ENCODE measurements at places on chromosomes 3 and 15. TPM values are rescaled to one million over a fixed set of nuclear protein-coding genes. Genes with fewer than 3 reads are reported as not detected.
A peak's percentile ranks its signal among the peaks of the same experiment; 100 is the strongest.

- H3K27ac ChIP-seq: no peak overlapping the region
- no peak for DNase-seq
- no peaks in the 10 kb centered on the region for H3K4me1 ChIP-seq
- H3K4me3 ChIP-seq: no peak overlapping the region
These were observed 227.6 kb upstream of the TBC1D5 start for GRCh38 chr3:17969985-17970568.

Gene CCR9
- not detected for polyA plus RNA-seq

Gene ANKUB1
- 0.77 TPM for polyA plus RNA-seq

- no peaks in the 10 kb centered on the region for H3K36me3 ChIP-seq
- no peaks in the 10 kb centered on the region for H3K4me1 ChIP-seq
- H3K27ac ChIP-seq: no peak overlapping the region
- no peak overlapping the region for H3K4me3 ChIP-seq
- H3K27me3 ChIP-seq: no peaks in the 10 kb centered on the region
- DNase-seq: no peak
These were observed 186.3 kb upstream of the GPR149 start for GRCh38 chr3:154616298-154616697.

Gene SPINK8
- polyA plus RNA-seq: not detected

Gene TRIM42
- polyA plus RNA-seq: not detected

DNA sequence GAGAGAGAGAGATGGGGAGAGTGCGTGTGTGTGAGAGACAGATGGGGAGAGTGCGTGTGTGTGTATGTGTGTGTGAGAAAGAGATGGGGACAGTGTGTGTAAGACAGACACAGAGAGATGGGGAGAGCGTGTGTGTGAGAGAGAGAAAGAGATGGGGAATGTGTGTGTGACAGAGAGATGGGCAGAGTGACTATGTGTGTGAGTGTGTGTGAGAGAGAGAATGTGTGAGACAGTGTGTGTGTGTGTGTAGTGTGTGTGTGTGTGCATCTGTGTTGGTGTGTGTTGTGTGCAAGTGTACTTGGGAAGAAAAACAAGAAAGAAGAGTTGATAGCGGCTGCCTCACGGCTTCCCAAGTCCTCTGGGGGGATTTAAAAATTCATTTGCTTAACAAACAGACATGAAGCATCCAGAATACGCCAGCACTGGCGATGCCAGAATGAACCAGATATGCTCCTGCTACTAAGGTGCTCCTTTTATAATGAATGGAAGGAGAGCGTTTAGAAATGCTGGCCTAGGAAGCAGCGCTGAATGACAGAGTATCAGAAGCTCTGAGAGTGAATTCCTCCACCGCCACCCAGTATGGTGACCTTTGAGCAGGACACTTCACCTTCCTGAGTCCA lies 186.1 kb upstream of the TSC22D2 start:
- no peak overlapping the region for H3K27ac ChIP-seq
- no peaks in the 10 kb centered on the region for H3K36me3 ChIP-seq
- H3K4me3 ChIP-seq: no peak overlapping the region
- DNase-seq: no peak
- H3K4me1 ChIP-seq: no peaks in the 10 kb centered on the region

Gene MORC1
- polyA plus RNA-seq: not detected

DNA sequence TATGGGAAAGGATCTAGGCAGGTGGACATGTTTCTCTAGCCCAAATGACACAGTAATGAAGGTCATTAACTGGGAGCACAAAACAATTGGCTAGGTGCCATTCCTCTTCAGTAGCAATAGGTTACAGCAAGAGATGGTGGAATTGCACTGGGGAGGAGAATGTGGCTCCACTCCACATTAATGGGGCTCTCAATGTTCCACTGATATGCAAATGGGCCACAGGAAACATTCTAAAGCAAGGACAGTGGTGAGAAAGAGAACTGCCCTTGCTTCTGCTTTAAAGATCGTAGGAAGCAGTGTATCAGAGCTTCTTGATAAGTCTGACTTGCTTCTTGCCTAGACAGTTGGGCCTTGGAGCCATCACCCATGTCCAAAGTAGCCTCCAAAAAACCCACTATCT lies 271.4 kb upstream of the PPP2R3A start:
- H3K4me1 ChIP-seq: no peaks in the 10 kb centered on the region
- H3K27ac ChIP-seq: no peak overlapping the region
- no peak overlapping the region for H3K4me3 ChIP-seq
- H3K27me3 ChIP-seq: no peaks in the 10 kb centered on the region

Gene FGF7
- polyA plus RNA-seq: not detected

DNA sequence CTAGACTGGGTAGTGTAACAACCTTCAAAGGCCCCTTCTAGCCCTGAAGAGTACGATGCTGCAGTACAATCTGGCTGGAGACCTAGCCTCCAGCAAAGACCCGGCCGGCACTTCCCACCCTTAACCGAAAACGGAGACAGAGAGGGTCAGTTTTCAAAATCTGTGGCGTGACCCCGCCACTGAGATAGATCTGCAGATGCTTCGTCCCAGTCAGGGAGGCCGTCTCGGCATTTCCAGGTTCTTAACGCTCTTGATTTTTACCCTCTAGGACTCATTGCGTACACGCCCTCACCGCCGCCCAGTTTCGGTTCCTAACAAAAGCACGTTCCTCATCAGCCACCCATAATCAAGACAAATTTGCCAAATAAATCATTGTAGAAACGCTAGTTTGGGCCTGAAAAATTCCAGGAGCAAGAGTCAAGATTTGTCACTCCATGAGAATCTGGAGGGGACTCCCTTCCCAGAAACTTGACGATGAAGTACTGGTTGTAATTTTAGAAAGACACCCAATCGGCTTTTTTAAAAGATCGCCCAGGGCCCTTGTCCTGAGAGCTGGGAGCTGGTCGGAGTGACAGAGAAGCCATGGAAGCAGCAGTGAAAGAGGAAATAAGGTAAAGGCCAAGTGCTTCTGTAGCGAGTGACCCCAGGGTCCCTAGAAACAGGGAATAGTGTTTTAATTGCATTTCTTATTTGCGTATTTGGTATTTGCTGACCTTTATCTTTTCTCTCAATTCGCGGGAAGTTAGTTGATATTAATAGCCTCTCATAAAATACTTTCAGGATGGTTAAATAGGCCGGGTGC lies 868 bp upstream of the TMEM87A start:
- H3K27ac ChIP-seq: peak overlapping the region; percentile 99
- H3K4me3 ChIP-seq: peak overlapping the region; percentile 97
- H3K36me3 ChIP-seq: peaks cover 2% of the 10 kb centered on the region
- H3K4me1 ChIP-seq: peaks cover 24% of the 10 kb centered on the region
- DNase-seq: peak; percentile 54

DNA sequence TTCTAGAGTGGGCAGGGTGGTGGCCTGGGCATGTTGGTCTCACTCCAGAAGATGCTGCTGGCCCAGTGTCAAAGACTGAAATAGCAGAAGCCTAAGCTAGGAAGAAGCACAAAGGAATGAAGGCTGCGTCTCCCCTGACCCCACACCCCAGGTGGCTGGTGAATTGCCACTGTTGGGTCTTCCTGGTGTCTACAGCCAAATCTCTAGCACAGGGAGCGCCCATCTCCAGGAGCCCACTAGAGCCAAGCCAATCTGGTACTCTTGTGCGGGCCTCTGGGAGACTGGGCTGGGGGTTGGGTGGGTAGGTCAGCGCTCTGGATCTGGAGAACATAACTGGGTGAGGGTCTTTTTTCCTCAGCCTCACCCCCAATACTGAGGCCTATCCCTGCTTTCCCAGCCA lies 894 bp downstream of the TUSC2 start:
- H3K27me3 ChIP-seq: no peaks in the 10 kb centered on the region
- H3K36me3 ChIP-seq: peaks cover 27% of the 10 kb centered on the region
- H3K27ac ChIP-seq: peak overlapping the region; percentile 74
- peak overlapping the region; percentile 90 for H3K4me3 ChIP-seq
- DNase-seq: no peak
- H3K4me1 ChIP-seq: peaks cover 13% of the 10 kb centered on the region

- H3K27me3 ChIP-seq: peaks cover 11% of the 10 kb centered on the region
- H3K36me3 ChIP-seq: no peaks in the 10 kb centered on the region
- no peaks in the 10 kb centered on the region for H3K4me1 ChIP-seq
- DNase-seq: no peak
- no peak overlapping the region for H3K4me3 ChIP-seq
These were observed 60.9 kb upstream of the ITGA11 start for GRCh38 chr15:68492855-68493254.

GRCh38 chr3:52246728-52247408 lies 1.3 kb downstream of the PPM1M start:
- no peak overlapping the region for H3K27ac ChIP-seq
- no peaks in the 10 kb centered on the region for H3K27me3 ChIP-seq
- no peak for DNase-seq
- peaks cover 16% of the 10 kb centered on the region for H3K36me3 ChIP-seq
- peaks cover 29% of the 10 kb centered on the region for H3K4me1 ChIP-seq
- H3K4me3 ChIP-seq: no peak overlapping the region

- H3K27ac ChIP-seq: no peak overlapping the region
- H3K4me3 ChIP-seq: no peak overlapping the region
- no peaks in the 10 kb centered on the region for H3K27me3 ChIP-seq
- H3K4me1 ChIP-seq: no peaks in the 10 kb centered on the region
- H3K36me3 ChIP-seq: no peaks in the 10 kb centered on the region
These were observed 54.0 kb downstream of the KCNAB1 start for GRCh38 chr3:156174229-156174847.

Gene AHSG
- 0.59 TPM for polyA plus RNA-seq

GRCh38 chr3:62248734-62249483 lies 124.4 kb downstream of the FEZF2 start:
- no peak overlapping the region for H3K27ac ChIP-seq
- no peaks in the 10 kb centered on the region for H3K27me3 ChIP-seq
- peaks cover 8% of the 10 kb centered on the region for H3K4me1 ChIP-seq
- H3K4me3 ChIP-seq: no peak overlapping the region
- no peaks in the 10 kb centered on the region for H3K36me3 ChIP-seq
- no peak for DNase-seq

DNA sequence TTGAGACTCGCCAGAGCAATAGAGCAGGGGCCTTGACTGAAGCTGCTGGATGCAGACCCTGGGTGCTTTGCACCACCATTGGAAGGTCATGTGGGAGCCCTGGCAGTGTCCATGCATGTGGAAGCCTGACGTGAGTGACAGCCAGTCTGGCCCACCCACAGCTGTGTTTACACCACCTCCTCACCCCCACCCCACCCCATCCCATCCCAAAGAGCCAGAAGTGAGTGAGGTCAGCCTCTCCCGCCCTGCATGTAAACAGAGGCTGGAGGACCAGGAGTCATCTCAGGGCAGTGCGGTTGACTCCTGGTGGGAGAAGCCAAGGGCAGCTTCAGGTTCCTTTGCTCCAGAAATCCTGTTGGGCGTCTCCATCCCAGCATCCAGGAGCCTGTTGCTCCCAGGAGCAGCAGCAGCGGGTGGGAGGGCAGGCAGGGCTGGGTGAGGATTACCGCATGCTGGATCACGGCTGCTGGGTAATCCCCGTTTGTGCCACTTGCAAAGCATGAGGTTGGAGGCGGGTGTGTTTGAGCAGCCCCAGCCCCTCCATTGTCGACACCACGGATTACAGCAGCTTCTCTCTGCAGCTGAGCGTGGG lies 44.6 kb downstream of the CORO2B start:
- H3K27ac ChIP-seq: no peak overlapping the region
- H3K27me3 ChIP-seq: no peaks in the 10 kb centered on the region
- H3K36me3 ChIP-seq: no peaks in the 10 kb centered on the region
- H3K4me1 ChIP-seq: no peaks in the 10 kb centered on the region
- no peak overlapping the region for H3K4me3 ChIP-seq

DNA sequence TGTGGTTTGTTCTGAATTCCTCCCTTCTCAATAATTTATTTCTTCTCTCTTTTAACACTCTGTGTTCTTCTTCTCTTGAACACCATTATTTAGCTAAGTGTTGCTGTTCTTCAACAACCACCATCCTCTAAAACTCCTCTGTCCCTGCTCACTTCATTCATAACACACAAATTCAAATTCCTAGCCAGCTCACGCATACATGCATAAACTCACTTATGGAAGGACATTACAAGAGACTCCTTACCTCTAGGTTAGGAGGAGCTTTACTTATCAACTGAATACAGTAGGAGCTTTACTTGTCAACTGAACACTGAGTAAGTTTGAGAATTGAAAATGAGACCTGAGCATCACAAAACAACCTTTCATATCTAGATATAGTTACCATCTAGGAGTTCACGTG lies 23.6 kb downstream of the MME start:
- no peaks in the 10 kb centered on the region for H3K36me3 ChIP-seq
- H3K4me1 ChIP-seq: no peaks in the 10 kb centered on the region
- H3K4me3 ChIP-seq: no peak overlapping the region
- H3K27ac ChIP-seq: no peak overlapping the region
- no peaks in the 10 kb centered on the region for H3K27me3 ChIP-seq
